CD4-positive, alpha-beta T cell treated with Interleukin-4 for 1 hour (primary cell): ENCODE measurements at places on chromosomes 4 and X.

DNA sequence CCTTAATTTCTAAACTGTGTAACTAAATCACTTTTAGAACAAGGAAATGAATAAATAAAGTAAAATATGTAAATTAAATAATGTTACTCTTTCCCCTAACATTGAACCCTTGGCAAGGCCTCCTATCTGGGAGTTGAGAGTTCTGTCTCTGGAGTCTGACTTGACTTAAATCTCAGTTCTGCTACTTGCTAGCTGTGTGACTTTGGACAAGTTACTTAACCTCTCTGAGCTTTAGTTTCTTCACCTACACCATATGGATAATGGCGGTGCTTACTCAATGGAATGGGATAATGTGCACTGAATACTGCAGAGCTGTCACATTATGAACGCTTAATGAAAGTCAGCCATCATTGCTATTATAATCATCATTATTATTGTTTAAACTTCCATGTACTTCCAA, 92.1 kb upstream of the SOD3 start:
- no peak for DNase-seq

DNA sequence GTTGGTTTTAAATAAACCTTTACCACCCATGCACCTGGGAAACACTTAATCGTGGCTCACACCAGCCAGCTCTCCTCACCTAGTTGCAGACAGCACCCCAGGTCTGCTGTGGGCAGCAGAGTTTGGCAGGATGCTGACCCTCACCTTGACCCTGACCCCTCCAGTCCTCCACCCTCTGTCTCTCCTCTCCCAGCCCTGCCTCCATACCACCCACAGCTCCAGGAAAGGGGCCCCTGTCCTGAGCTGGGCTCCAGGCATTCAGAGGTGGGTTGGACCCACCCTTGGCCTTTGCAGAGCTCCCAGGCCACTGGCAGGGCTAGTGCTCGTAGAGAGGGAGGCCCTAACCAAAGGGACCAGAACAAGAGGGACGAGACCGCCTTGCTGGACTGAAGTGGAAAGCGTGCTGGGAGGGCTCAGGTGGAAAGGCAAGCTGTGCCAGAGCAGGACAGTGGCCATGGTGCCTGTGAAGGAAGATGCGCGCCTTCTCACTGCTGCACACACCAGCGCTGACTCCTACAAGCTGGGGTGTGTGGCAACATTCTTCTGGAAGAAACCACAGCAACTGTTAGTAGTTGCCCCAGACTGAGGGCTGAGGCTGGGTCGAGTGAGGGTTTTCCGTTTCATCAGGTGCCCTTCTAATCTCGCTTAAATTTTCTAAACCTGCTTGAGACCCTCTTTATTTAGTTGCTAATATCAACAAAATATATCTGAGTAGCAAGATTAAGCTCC, 10.7 kb upstream of the S100P start:
- DNase-seq = no peak

DNA sequence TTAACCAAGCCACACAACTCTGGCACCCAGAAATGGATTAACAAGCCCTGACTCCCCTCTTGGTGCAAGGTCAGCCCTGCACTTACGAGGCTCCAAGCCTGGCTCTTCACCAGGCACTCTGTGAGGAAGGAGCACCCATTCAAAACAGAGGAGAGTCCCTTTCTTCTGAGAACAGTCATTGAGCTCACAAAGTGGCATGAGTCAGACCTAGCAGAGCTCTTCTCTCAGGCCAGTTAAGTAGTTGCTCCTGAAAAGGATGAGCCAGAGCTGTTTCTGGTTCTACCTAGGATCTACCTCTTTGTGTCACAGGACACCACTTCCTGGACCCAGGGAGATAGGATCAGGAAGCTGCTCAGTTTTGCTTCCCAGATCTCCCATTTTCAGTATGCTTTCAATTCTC, 48.2 kb downstream of the EVC2 start:
- DNase-seq = no peak

GRCh38 chr4:157804986-157805385, 367.8 kb downstream of the GASK1B start:
- DNase-seq = no peak

GRCh38 chr4:165505958-165506837, 127.4 kb downstream of the CPE start:
- DNase-seq = no peak

DNA sequence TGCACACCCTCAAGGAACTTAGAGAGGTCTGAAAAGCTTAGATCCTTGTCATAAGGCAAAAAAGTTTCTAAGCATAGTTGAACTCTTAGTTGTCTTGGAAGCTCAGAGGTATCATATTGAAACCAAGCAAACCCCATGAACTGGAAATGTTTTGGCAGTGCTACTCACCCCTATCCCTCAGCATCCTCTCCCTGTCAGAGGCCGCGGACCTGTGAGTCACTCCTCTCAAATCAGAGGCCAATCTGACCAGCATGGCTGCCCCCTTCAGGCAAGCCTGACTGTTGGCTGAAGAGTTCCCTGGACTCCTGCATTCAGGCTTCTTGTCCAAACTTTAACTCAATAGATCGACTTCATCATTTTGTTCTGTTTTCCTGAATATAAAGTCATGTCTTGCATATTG, 69.4 kb downstream of the KCNIP4 start:
- DNase-seq = no peak

DNA sequence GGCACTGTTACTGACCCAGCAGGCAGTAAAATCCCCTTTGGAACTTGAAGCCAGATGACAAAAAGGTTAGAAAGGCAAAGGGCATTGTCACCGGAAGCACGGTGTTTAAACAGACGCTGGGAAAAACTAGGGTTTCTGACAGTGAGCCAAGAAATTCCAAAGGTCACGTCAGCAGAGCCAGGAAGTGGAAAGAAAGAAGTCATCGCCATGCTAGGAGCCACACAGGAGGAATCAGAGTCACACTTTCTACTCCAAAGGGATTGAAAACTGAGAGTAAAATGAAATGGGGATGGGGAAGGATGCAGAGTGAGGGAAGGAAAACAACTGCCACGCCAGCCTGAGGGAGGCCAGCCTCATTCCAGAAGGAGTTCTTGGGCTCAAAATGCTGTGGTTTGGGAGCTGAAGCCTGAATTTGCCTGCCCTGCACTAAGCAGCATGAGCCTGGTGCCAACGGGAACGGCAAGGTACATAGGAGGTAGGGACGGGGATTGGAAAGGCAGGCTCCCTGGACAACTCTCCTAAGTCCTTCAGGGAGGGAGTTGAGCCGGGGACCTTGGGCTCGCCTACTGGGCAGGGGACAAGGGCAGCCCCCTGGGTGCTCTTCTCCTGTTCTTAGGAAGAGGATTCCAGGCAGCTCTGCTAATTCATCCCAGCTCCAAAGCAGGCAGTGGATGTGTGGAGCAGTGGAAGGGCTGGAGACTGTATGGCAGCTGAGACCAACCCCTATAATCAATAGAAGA, 66.8 kb downstream of the SOWAHB start:
- no peak for DNase-seq

- DNase-seq = no peak
These were observed 41.2 kb downstream of the SH3RF1 start for GRCh38 chr4:169229571-169230028.

DNA sequence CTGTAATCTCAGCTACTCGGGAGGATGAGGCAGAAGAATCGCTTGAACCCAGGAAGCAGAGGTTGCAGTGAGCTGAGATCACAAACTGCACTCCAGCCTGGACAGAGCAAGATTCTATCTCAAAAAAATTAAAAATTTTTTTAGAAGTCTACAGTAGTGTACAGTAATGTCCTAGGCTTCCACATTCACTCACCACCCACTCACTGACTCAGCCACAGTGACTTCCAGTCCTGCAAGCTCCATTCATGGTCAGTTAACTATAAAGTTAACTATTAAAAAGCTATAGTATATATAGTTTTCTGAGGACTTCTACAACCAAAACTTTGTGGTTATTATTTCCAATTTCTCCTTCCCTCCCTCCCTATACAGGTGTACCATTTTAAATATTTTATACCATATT, 34.7 kb upstream of the NEUROG2 start:
- no peak for DNase-seq

GRCh38 chr4:54843946-54844345, 186.2 kb downstream of the KIT start:
- DNase-seq = no peak

DNA sequence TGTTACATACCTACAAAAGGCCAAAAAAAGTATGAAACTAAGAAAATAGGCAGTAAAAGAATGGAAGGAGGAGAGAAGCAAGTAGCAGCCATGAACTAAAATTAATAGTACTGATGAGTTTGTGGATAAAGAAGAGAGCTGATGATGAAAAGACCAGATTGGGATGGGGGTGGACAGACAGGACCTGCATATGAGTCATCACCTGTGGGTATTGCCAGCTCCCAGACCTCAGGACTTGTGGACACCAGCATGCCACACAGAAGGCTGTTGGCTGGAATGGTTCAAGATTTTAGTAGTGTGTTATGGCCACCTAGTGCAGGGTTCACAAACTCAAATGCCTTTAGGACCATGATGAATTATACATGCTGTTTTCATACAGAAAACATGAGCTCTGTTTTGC, 58.9 kb downstream of the ARX start:
- no peak for DNase-seq

DNA sequence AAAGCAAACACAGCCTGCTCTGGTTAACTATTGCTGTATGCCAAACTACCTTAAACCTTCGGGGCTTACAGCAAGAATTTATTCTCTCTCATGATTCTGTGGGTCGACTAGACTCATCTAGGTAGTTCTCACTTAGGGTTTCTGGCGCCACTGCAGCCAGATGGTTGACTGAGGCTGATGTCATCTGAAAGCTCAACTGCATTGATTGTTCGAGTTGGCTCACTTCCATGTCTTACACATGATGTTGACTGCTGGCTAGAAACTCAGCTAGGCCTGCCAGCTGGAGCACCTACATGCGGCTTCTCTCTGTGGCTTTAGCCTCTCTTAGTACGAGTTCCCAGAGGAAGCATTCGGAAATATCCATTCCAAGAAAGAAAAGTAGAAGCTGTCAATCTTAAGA, 103.2 kb downstream of the SRPX start:
- DNase-seq = no peak

GRCh38 chr4:165867961-165868360, 5.1 kb upstream of the TLL1 start:
- no peak for DNase-seq

GRCh38 chrX:152137771-152138387, 498 bp downstream of the MAGEA10 start:
- DNase-seq = no peak

- no peak for DNase-seq
These were observed 36.9 kb downstream of the EVC start for GRCh38 chr4:5747738-5748375.

DNA sequence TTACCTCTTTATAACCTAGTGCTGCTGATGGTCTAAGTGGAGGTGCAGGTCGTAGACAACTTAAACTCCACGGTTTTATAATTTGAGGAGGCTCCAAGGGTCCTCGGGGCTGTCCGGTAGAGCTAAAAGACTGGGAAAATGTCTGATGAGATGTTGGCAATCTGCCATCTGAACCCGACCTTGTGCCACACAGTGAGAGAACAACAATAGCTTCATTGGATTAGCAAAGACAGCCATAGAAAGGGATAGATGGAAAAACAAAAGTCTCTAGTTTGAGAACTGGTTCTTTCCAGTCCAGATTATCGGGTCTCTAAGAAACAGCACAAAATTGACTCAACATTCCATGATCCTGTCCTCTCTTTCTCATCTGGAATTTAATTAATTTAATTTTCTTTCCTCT, 31.6 kb downstream of the CD40LG start:
- no peak for DNase-seq

DNA sequence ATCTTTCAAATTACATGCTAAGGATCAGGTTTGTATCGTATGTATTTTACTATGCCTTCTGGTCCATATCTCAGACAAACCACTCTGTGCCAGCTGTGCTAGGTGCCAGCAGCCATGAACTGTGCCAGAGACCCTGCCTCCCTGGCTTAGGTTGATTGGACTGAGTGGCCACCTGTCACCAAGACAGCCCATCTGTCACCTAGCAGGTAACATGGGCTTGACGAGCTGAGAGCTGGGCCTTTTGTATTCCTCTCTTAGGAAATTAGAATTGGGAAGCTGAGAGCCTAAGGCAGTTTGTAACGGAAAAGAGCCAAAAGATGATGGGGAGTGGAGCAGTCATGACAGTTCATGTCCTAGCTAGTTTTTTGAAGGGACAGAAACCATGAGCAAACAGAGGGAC, 42.5 kb downstream of the TMEM164 start:
- no peak for DNase-seq

DNA sequence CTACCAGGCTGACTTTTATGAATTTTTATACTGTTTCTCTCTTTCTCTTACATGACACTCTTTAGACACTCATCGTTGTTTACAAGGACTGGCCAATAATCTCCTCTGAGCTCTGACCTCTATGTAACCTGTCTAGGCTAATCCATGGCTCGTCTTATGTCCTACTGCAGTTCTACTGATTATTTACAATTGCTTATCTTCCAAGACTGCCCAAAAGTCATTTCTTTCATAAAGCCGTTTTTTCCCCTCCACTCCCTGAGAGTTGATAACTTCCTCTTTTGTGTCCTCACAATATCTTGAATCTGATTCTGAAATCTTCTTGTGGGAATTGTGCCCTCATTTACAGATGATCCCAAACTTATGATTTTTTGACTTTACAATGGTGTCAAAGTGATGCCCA, 18.3 kb upstream of the SNCA start:
- no peak for DNase-seq

- DNase-seq = no peak
These were observed 229.5 kb downstream of the GALNTL6 start for GRCh38 chr4:172042714-172043114.

DNA sequence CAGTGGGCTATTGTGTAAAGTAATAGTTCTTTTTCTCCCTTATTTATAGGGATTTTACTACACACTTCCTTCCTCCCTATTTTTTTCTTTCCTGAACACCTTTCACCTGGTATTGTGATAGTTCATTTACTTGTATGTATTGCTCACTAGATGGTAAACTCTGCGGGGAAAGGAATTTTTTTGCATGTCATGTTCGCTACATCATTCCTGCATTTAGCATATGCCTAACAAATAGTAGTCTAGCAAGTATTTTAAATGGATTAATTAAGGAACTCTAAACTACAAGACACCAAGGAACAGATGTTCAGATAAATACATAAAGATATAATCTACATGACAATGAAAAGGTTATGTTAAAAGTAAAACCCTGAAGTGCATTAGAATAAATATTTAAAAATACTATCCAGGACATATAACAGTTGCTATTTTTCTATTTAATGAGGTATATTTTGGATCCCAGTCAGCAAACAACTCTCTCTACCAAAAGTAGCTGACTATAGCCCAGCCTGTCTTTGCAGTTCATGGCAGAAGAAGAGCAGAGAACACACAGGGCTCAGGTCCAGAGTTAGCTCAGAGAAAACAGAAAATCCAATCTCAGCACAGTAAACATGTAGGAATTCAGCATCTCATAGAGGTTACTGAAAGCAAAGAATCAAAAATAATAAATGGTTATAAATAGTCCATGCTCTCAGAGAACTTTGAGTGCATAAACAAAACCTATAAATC, 87.8 kb downstream of the PACRGL start:
- no peak for DNase-seq

DNA sequence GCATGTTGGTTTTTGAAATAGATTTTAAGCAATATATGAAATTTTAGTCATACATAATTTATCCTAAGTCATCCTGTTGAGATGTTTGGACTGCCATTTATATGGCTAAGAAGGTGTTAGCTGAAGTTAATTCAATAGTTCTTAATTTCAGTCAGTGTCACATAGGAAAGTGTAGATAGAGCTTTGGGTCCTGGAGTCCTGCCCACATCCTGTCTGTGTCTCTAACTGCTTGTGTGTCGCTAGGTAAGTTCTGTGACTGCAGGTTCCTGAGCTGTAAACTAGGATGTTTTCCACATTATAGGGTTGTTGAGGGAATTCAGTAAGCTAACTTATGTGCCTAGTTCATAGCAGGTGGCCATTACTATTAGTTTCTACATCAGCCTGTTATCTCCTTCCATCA, 20.7 kb downstream of the OFD1 start:
- DNase-seq = no peak

GRCh38 chr4:38672397-38673129, 8.6 kb downstream of the KLF3 start:
- DNase-seq = no peak
